Testis (tissue), 5 donors: ENCODE measurements at places on chromosomes 16 and 17. TPM values are rescaled to one million over a fixed set of nuclear protein-coding genes. Genes with fewer than 3 reads are reported as not detected.

- no peaks in the 10 kb centered on the region for H3K36me3 ChIP-seq
- no peak overlapping the region for H3K27ac ChIP-seq
- no peak overlapping the region for H3K4me3 ChIP-seq
Observed at GRCh38 chr17:45703348-45703747, 80.8 kb upstream of the CRHR1 start.

DNA sequence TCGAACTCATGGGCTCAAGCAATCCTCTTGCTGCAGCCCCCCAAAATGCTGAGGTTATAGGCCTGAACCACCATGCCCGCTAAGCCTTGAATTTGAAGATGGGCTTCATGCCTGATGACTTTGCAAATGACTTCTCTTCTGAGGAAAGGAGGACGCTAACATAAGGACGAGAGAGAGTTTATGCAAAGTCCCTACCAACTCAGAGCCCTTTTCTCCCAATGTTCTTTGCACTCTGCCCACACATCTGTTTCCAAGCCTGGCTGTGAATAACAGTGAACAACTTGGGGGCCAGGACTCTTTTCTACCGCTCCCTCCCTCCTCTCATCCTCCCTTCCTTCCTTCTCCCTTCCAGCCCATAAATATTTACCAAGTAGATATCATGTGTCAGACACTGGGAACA, 8.5 kb upstream of the NPIPB2 start:
- H3K36me3 ChIP-seq: no peaks in the 10 kb centered on the region
- H3K4me3 ChIP-seq: no peak overlapping the region
- DNase-seq: no peak
- no peaks in the 10 kb centered on the region for H3K27me3 ChIP-seq

ITGAL gene
- polyA plus RNA-seq: 6.7 TPM

CCR7 gene
- 1.5 TPM for polyA plus RNA-seq

- DNase-seq: no peak
- H3K27me3 ChIP-seq: no peaks in the 10 kb centered on the region
- no peaks in the 10 kb centered on the region for H3K36me3 ChIP-seq
- no peak overlapping the region for H3K4me3 ChIP-seq
- H3K4me1 ChIP-seq: no peaks in the 10 kb centered on the region
- H3K27ac ChIP-seq: no peak overlapping the region
Observed at GRCh38 chr16:54142787-54143186, 143.8 kb downstream of the IRX3 start.

GRCh38 chr16:4795181-4795827, at the start of gene SMIM22:
SMIM22 (plus strand) TSS chr16:4795369; CDS start chr16:4795735, 366 bp downstream.
- no peaks in the 10 kb centered on the region for H3K36me3 ChIP-seq
- H3K27me3 ChIP-seq: no peaks in the 10 kb centered on the region
- H3K27ac ChIP-seq: no peak within 1 kb of the TSS
